SHP77 (cell line): ENCODE measurements at places on chromosomes 4 and X.

GRCh38 chrX:44906542-44906941, 33.6 kb downstream of the KDM6A start:
- no peak for DNase-seq

- DNase-seq = no peak
These were observed 194.0 kb upstream of the CASK start for GRCh38 chrX:42117318-42117717.

- DNase-seq = no peak
These were observed 104.3 kb downstream of the RTL9 start for GRCh38 chrX:110462957-110463356.

DNA sequence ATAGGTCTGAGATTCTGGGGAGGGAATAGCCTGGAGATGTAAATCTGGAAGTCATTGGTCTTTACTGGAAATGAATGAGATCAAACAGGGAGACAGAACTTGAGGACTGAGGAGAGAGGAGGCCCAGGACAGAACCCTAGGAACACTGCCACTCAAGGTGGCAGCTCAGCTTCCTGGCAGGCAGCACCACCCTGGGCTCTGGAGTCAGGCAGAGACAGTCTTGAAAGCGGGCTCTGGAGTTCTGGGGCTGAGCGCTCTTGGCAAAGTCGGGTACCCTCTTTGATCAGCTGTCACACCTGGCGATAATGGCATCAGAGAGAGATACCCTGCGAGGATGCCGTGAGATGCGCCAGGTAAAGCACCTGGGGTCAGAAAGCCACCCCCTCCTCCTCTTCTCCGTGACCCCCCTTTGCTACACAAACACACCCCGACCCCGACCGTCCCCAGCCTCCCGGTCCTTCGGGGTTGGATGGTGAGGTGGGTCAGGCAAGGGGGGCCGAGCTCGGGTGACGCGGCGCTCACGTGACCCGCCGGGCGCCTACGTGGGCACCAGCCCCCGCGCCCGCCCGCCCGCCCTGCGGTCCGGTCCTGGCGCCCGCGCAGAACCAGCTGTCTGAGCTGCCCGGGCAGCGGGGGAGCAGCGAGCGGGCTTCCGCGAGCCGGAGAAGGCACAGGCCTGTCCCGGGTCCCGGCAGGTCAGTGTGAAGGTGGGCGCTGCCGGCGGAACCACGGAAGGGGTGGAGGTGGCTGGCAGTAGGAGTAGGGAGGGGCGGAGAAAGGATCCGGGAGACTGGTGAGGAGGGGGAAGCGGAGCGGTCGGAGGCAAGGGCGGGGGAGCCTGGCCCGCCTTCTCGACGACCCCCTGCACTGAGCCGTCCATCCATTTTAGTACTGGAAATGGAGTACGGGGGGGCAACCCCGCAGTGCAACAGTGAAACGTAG, at the start of gene TCEAL3:
TCEAL3 (plus strand) TSS at position 600 of the 942 bp plus-strand sequence. CDS start 1,102 bp downstream, outside the sequence.
- peak; percentile 17 for DNase-seq

- no peak for DNase-seq
These were observed 22.3 kb upstream of the CLOCK start for GRCh38 chr4:55568905-55569504.

GRCh38 chrX:154398668-154399526, 720 bp downstream of the RPL10 start:
- DNase-seq = peak; percentile 32

DNA sequence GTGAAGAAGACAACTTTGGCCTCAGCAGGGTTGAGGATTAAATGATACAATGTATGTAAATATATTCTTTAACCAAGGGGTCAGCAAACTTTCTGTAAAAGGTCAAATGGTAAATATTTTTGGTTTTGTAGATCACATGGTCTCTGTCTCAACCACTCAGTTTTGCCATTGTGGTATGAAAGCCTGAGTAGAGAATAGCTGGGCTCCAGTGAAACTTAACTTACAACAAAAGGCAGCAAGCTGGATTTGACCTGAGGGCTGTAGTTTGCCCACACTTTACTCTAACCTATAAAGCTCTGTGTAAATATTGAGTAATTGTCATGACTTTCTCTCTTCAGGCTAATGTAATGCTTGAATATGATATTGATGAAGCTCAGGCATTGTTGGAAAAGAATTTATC, 19.6 kb downstream of the VBP1 start:
- no peak for DNase-seq

DNA sequence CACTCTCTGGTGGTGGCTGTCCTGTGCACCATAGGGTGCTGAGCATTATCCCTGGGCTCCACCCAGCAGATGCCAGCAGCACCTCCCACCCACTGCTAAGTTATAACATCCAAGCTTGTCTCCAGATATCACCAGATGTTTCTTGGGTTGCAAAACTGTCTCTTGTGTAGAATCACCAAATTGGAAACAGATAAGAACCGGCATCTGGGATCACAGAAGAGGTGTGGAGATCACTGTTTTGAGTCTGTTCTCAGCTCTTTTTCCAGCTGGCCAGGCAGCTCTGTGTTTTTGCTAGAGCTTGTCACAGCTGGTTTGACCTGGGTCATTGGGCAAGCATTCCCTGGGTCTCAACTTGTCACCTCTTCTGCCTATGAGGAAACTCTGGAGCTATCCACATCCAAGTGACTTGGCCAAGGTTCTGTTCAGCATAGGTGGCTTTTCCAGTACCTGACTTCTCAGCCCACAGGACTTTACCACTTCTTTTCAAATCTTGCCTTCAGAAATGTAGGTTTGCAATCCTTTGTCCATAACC, 15.3 kb upstream of the PUDP start:
- no peak for DNase-seq

- no peak for DNase-seq
These were observed 79.8 kb downstream of the MID1IP1 start for GRCh38 chrX:38881066-38881465.

DNA sequence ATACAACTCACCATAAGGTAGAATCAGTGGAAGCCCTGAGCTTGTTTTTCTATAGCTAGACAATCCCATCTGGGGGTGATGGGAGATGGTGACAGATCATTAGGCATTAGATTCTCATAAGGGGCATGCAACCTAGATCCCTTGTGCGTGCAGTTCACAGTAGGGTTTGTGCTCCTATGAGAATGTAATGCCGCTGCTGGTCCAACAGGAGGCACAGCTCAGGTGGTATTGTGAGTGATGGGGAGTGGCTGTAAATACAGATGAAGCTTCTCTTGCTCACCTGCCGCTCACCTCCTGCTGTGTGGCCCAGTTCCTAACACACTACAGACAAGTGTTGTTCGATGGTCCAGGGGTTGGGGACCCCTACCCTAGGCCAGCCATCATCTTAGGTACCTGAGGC, 5.9 kb upstream of the GATB start:
- no peak for DNase-seq

- DNase-seq = no peak
These were observed 20.9 kb upstream of the USP27X start for GRCh38 chrX:49858341-49858740.

- DNase-seq = no peak
These were observed 599.1 kb upstream of the GRIA3 start for GRCh38 chrX:122584981-122585380.

DNA sequence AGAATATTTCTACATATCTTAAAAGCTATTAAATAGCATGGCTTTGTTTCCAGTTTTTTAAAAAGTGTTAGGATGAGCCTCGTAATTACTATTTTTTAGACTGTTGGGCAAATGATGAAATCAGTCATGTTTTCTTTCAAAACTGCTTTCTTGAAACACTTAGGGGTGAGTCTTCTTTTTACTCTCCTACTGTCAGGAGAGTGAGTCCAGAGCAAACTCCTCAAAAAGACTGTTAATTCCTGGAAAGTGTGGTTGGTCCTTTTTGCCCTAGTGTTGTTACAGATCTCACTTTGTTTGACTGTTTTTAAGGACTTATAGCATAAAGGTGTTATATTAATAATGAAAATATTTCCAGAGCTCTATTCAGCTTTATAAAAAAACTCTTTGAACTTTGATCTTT, 6.3 kb downstream of the GSTCD start:
- no peak for DNase-seq

DNA sequence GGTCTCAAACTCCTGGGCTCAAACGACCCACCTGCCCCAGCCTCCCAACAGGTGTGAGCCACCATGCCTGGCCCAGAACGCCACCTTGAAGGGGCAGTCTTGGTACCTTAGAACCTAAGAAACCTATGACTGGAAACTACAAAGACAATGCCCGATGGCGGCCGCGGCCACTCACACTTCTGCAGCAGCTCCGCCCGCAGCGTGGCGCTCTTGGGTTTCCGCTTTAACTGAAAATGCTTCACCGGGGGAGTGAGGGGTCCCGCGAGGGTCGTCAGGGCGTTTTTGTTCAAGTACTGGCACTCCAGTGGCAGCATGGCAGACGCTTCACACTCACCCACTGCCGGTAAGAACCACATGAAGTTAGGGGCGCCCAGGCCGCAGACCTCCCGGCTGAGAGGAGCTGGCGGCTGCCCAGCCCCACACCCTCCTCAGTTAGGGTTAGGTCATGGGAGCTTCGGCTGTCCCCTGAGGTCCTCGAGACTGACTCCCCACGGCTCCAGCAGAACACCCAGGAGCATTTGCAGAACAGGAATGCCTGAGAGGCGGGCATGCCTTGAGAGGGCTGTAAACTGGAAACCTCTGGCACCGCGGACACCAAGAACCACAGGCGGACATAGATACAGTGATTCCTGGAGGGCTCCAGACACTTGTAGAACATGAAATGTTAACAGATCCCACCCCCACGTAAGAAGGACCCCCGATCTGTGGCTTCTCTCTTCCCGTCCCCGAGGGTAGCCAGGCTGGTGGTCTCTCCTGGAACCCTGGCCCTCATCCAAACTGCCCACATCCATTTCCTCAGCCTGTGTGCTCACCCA, 19.0 kb downstream of the NELFA start:
- DNase-seq = no peak

DNA sequence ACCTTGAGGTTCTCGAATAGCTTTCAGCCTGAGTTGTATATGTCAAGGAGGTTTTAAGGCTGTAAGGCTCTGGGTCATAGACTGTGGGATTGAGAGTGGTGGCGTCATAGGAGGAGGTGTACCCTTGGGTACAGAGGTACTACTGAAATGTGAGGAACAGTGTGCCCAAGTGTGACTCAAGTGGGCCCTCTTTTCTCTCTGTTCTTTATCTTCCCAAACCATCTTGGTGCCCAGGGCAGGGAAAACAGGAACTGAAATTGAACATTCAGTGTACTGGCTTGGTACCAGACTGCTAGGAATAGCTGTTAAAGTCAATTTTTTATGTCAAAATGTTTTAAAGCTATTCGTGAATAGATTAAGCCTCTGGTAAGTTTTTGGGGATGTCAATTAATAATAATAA, 136.2 kb upstream of the RPS6KA3 start:
- DNase-seq = no peak

DNA sequence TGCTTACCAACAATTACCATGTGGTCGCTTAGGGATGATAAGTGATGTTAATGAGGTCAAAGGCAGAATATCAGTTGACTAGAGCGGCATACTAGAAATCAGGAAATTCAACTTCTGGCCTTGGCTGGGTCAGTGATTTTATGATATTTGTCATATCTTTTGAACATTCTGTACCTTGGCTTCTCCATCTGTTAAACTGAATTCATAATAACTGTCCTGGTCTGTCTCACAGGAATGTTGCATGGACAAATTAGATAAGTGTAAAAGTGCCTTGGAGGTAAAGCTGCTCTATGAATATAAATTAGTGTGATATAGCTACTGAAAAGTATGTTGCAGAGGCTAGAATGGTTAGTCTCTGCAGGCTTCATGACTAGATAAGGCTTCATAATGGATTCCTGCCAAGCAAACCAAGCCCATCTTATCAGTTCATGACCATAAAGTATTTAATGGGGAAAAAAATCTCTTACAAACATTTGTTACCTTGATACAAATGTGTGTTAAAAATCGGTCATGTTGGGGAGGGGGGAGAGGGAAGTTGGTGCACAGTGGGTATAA, 104.6 kb upstream of the BMPR1B start:
- no peak for DNase-seq

DNA sequence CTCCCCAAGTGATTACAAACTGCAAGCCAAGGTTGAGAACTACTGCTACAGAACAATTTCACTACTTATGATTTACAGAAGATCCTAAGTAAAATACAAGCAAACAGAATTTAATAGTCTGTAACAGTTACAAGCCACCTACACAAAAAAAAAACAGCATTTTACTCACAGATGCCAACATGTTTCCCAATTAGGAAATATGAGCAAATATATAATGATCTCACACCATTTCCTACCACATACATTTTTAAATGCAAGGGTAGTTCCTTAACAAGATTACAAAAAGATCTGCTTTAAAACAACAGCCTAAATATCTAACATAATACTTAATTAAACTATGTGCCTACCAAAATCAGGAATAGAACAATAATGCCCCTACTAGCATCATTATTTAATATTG, 63.4 kb downstream of the EFHC2 start:
- no peak for DNase-seq

- DNase-seq = no peak
These were observed 56.5 kb downstream of the TRIM2 start for GRCh38 chr4:153260553-153261300.

GRCh38 chr4:123170843-123171242, 225.8 kb upstream of the SPRY1 start:
- DNase-seq = no peak

- DNase-seq = no peak
These were observed 88.6 kb upstream of the MAML3 start for GRCh38 chr4:140242357-140243277.

- no peak for DNase-seq
These were observed 131.8 kb downstream of the OR13H1 start for GRCh38 chrX:131675596-131676194.

- no peak for DNase-seq
These were observed 5.4 kb downstream of the PCDH7 start for GRCh38 chr4:30725562-30725961.

DNA sequence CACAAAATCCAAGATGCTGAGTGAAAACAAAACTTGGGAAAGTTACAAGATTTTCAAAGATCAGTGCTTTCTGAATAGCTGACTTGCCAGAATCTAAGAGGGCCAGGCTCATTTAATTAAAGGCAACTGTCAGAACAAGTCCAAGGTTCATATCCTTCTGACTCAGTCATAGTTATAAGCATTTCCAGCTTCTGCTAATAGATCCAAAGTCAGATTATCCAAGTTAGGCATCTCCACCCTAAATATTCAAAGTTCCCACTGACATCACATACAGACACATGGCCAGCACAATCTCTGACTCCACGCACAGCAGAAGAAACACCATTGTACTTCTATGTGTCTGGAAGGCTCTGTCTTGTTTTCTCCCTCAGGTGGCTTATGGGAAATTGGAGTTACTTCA, 41.8 kb downstream of the GASK1B start:
- no peak for DNase-seq

DNA sequence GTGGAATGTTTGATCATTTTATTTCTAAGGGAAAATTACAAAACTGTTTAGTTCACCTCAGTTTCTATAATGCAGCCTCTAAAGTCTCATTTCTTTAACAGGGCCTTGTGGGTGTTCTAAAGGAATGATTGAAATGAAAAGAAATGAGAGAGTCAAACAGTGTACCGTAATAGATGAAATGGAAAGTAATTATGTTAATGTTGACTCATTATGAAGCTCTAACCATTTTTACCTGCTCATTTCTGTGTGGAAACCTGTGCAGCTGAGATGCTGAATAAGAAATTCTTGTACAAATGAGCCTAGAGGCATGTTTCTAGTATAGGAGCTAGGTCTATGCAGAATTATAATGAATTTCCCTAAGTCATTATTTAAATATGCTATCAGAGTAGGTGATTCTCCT, 45.2 kb upstream of the RPA4 start:
- no peak for DNase-seq

- DNase-seq = no peak
These were observed 1318.5 kb downstream of the STIM2 start for GRCh38 chr4:28179126-28179525.

- DNase-seq = no peak
These were observed 31.9 kb downstream of the CASP6 start for GRCh38 chr4:109671350-109671749.
